ENCODE measurements at places on chromosomes 6 and 20.

DNA sequence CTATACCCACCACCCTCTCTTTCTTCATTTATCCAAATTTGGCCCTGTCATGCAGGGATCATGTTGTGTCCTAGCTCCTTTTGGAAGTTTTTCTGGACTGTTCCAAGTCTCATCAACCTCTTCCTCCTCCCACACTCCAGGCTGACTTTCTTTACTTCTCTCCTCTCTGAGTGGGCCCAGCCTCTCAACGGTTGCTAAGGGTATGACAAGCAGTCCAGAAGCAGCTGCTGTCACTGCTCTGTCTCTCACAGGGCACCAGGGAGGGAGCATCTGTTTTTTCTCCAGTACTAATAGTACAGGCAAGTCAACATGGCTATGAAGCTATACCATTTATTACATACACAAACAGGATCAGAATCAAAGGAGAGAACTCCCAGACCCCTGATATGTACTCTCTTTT, 8.2 kb downstream of the NT5DC1 start:
- DNase-seq: no peak

DNA sequence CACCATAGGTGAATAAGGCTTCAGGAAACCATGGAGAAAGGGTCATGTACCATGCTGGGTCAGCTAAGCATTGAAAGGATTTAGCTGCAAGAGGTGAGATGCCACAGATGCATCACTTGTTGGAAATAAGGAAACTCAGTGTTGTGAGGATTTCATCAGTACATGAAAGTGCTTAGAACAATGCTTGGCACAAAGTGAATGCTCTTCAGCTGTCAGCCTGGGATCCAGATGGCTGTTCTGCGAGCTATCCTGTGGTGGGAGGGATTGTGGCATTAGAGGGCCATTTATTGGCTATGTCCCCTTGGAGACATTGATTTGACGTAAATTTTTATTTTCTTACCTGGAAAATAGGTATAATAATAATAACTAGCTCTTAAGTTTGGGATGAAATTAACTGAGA, 53.0 kb downstream of the ELOVL2 start:
- DNase-seq: no peak

DNA sequence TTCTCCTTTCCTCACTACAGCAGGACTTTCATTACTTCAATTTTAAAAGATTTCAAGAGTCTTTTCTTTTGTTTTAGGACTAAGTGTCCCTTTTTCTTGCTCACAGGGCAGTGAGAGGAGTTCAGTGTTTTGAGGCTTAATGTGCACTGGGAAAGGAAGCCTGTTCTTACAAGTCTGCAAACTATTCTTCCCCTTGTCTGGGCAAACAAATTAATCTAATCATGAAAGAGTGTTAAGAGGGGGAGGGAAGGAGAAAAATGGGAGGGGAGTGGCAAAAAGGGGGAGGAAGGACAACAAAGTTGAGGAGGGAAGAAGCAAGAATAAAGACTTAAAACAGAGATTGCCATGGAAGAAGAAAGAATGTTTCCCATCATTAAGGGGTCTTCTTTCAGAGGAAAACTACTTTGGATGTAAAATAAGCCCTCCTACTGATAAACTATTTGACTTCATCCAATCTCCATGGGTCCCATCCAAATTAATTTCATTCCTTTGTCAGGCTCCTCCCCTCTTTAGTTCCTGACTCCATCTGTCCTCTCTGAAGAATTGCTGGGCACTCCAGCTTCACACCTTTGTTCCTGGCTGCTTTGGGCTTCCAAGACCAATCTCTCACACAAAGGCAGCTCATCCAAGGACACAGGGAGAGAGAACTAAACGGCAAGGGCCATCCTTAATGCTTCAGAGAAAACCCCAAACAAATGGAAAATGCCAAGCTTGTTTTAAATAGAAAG, 244.5 kb downstream of the TPBG start:
- no peak for DNase-seq

GRCh38 chr20:22821081-22821727, 213.9 kb upstream of the SSTR4 start:
- no peak for DNase-seq

GRCh38 chr20:48827855-48828733, at the start of gene PREX1:
Gene PREX1, minus strand, starts transcription at chr20:48827999. Its CDS starts 139 bp downstream, at chr20:48827860.
- DNase-seq: peak; percentile 55

DNA sequence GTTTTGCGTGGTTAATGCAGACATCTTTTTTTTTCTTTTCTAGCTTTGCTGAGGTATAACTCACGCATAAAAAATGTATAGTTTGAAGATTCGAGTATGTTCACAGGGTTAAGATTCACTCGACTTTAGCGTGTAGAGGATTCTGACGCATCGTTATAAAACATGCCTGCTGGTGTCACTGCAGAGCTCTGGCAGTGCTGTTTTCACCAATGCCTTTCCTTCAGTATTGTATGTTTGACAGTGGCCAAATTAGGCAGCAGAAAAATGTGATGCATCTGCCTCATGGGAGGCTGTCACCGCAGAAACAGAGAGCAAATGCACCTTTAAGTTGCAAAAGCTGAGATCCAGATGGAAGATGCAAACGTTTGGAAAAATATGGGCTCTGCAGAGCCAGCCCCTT, 18.0 kb upstream of the SIRPB2 start:
- DNase-seq: no peak

DNA sequence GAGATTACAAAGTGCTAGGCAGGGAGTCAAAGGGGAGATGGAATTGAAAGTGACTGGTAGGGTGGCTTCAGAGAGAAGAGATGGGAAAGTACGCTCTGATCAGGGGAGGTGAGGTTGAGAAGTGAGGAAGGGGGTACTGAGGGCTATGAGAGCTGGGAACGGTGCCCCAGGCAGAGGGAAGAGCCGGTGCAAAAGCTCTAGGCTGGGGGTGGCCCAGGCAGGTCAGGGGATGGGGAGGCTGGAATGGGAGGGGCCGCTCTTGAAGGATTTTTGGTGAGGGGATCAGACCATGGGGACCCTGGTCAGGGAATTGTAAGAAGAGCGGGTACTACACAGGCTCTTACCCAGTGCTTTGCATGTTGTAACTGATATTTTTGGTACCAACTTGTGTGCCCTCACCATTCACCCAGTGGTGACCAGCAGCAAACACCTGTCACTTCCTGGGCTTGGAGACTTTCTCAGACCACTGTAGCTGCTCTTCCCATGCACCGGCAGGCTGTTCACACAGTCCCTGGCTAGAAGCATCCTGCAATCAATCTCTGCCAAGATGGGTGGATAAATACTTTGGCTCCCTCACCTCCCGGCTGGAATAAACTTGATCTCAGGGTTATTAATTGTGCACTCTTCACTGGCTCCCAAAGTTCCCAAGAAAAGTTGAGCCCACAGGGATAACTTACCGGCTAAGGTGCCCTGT, 24.0 kb downstream of the PCK1 start:
- DNase-seq: no peak

DNA sequence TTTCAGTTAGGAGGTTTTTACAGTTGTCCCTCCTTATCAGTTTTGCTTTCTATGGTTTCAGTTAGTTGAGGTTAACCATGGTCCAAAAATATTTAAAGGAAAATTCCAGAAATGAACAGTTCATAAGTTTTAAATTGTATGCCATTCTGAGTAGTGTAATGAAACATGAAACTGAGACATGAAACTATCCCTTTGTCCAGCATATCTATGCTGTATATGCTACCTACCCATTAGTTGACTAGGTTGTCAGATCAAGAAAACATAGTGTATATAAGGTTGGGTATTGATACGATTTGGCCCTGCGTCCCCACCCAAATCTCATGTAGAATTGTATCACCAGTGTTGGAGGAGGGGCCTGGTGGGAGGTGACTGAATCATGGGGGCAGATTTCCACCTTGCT, 39.1 kb downstream of the VGLL2 start:
- no peak for DNase-seq

DNA sequence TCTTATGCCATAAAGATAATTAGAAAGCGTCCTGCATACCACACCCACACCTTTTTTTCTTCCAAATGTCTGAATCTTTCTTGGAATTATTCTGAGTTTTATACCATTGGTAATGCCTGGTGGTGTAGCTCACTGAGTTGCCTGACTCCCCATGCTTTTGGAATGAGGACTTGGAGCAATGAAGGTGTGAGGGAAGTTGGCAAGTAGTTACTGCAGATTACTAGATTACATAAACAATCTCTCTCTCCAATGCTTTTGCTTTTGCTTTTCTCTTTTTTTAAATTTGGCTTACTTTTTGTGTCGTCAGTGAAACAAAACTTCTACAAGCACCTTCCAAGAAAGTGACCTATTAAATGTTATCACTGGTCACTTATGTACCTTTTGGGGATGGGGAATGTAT, 406.1 kb upstream of the SOX4 start:
- no peak for DNase-seq

- no peak for DNase-seq
Measured at GRCh38 chr20:56447227-56447626, 21.2 kb upstream of the RTF2 start.

GRCh38 chr6:165060720-165061119, 248.7 kb downstream of the C6orf118 start:
- no peak for DNase-seq

DNA sequence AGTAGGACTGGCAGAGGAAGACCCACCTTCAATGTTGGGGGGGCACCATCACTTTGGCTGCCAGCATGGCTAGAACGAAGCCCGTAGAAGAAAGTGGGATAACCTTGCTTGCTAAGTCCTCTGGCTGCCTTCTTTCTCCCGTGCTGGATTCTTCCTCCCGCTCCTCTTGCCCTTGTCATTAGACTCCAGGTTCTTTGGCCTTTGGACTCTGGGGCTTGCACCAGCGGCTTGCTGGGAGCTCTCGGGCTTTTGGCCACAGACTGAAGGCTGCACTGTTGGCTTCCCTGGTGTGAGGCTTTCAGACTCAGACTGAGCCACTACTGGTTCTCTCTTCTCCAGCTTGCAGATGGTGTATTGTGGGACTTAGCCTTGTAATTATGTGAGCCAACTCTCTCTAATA, 28.2 kb downstream of the GSTA2 start:
- no peak for DNase-seq

GRCh38 chr20:55514531-55514930, 490.8 kb downstream of the CBLN4 start:
- DNase-seq: no peak

DNA sequence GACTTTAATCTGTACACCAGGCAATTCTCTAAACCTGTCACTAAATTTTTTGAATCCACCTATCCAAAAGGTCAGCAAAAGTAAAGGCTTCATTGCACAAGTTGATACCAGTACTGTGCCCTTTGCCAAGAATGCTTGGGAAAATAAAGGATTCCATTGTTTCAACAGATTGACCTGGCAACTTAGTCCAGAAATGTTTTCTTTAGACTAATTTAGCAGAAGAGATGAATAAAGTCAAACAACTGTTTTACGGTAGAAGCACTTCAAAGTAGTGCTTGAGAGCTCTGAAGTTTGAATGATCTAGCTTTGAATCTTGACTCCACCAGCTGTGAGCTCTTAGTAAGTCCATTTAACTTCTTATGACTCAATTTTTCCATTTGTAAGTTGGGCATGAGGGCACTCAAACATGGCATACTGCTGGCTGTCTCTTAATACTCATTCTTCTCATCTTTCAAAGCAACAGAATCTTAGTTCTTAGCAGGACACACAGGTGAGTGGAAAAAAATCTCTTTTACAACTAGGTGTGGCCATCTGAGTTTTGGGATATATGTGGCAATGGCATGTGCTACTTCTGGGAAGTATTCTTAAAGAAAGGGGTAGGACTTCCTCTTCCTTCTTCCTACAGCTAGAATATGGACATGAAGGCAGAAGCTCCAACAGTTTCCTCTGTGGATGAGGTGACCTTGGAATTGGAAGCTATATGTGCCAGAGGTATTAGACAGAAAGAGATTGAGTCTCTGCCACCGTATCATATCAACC, 55.9 kb upstream of the LOC128125822 start:
- DNase-seq: no peak

DNA sequence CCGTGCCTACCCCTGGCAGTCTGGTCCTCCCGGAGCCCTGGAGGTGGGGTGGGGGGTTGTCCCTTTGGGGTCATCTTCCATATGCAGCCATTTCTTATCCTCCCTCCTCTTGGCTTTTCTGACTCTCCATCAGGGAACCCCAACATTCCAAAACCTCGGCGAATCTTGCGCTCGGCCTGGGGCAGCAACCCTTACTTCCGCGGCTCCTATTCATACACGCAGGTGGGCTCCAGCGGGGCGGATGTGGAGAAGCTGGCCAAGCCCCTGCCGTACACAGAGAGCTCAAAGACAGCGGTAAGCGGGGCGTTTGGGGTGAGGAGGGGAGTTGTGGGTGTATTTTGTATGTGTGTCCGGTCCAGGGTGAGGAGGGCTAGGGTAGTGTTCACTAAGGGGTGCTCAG, 168.0 kb upstream of the RNF24 start:
- DNase-seq: no peak

GRCh38 chr20:57618091-57618763, 2.0 kb downstream of the ZBP1 start:
- peak; percentile 33 for DNase-seq

GRCh38 chr6:108132863-108133262, 33.0 kb upstream of the NR2E1 start:
- DNase-seq: no peak

- DNase-seq: no peak
Measured at GRCh38 chr20:10541668-10542411, 106.7 kb downstream of the SLX4IP start.

DNA sequence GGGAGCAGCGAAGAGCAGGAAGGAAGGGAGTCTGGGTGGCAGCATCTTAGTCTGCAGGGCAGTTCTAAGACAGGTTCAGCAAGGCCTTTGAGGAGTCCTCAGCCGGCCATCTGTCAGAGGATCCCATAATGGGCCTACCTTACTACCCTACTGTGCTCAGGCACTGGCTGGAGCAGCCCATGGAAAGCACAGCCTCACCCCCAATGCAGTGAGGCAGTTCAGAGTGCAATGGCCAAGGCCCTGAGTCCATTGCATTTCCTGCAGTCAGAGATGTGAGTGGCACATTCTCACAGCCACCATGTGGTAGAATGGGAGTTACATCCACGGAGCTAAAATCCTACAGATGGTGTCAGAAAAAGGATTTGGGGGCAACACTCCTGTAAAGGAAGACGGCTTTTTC, 19.4 kb upstream of the OVOL2 start:
- no peak for DNase-seq

All from NK-92 treated with Interleukin-12 subunit alpha and Interleukin-12 subunit beta, amount 100 ng/mL, for 24 hours (cell line).